ENCODE measurements at places on chromosomes 2 and 18.

- DNase-seq: no peak
Observed at GRCh38 chr2:223247136-223247535, 195.1 kb downstream of the KCNE4 start.

DNA sequence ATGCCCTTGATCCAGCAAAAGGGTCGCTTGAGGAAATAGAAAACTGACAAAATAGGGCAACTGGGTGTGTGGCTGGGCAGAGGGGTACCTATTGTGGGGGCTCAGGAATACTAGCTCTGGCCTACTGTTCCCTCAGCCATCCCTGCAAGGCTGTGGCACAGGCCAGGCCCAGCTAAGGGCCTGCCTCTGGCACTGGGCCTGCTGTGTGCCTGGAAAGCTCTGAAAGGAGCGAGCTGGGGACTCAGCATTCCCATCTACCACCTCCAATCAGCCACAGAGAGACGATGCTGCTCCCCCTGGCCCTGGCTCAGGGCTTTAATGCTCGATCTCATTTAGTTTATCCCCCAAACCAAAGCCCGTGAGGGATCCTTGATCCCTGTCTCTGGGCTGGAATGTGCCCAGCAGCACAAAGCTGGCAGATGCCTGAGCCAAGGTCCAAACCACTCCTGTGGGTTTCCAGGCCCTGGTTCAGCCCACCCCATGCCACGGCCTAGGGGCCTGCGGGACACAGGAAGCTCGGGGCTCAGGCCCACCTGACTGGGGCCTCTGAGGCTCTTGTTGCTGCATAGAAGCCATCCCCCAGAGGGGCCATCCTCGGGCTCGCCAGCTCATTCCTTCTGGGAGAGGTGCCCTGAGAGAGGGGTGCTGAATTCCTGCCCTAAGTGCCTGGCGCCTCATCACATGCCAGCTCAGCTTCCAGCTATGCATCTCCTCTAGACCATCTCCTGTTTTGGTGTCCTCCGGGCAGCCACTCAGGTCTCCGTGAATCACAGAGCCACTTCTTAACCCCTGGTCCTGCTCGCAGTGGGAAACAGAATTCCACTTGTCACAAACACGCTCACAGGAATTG lies 43.0 kb upstream of the KCNF1 start:
- DNase-seq: no peak

GRCh38 chr2:188158337-188159100 lies 133.2 kb upstream of the GULP1 start:
- no peak for DNase-seq

- no peak for DNase-seq
Observed at GRCh38 chr2:44759823-44760222, 181.7 kb upstream of the SIX3 start.

DNA sequence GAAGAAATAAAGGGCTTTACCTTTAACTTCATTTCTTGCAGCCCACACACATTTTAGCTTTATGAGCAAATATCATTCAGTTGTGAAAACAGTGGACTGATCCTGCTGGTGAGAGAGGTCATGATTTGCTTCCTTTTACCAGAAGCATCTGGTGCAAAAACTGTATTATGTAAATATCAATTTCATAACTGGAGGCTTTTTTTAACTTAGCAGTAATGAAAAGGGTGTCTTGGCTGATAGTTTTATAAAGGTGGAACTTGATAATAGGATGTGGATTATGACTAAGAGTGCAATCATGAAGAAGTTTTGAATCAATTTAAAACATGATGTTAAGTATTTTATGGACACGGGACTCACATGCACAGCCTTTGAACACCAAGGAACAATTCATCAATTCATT lies 304.4 kb downstream of the GULP1 start:
- DNase-seq: no peak

DNA sequence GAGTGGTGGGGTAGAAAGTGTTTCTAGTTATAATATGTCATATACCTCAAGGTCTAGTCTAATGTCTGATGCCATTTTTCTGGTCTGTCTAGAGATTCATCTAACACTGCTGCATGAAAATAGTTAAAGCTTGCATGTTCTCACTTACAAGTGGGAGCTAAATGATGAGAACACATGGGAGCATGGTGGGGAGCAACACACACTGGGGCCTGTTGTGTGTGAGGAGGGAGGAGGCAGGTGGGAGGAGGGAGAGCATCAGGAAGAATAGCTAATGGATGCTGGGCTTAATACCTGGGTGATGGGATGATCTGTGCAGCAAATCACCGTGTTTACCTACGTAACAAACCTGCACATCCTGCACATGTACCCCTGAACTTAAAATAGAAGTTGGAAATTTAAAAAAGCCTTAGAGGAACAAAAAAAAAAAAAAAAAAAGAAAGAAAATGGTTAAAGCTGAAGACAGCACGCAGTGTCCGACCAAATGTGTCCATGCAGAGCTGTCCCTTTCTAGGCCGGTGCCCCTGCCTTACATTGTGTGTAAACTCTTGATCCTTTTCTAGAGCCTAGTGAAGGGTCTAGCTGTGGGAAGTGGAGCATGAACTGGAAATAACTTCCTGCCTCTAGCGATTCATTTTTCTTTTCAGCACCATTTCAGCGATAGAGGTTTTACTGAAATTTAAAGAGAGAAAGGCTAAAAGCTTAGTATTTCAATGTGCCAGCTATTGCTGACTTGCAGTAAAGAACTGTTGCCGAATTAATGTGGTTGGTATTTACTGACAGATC lies 94.0 kb downstream of the FMNL2 start:
- DNase-seq: no peak

- no peak for DNase-seq
Observed at GRCh38 chr18:58848685-58849084, 16.0 kb upstream of the ZNF532 start.

GRCh38 chr18:47748847-47749599 lies 181.4 kb downstream of the SMAD2 start:
- peak; percentile 83 for DNase-seq

DNA sequence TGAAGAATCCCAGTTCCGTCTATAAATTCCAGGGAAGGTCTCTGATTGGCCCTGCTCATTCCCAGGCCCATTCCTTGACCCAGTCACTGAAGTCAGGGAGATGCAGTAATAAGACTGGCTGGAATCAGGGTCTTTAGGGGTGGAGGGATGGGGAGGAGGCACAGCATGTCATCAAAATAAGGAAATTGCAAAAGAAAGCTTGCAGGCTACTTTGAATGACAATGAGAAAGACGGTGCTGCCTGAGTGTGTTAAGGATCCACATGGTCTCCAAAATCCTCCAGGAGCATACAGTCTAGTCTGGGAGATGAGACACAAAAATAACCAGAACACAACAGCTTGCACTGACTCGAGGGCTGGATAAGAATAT lies 2.0 kb upstream of the DES start:
- DNase-seq: no peak

DNA sequence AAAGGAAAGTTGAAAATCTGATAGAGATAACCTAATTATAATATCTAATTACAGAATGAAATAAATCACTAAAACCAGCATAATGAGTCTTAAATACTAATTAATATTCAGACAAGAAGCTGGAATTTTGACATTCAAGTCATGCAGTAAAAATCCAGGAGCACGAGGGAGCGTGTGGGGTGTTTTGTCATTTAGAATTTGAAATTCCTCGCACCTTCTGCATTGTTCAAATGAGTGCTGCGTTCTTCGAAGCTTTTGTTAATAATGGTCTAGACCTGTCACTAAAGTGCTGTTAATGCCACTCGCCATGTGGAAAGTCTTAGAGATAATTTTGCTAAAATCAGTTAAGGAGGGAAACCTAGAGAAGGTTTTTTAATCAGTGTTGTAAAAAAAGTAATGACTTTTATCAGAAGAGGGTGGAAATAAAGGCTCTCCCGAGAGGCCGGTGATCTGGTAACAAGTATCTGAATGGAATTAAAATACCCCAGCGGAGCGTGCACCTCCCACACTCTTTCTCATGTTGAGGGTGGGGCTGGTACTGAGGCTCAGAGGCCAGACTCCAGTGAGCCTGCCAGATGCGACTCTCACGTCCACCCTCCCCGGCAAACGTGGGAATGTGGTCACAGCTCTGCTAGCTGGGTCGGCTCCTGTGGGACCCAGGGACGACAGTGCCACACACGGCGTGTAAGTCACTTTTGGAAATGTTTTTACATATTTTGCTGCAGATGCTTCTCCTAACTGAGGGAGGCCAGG lies 69.4 kb upstream of the MYT1L start:
- DNase-seq: no peak

GRCh38 chr2:218567797-218568189 lies 358 bp downstream of the USP37 start:
- peak; percentile 74 for DNase-seq

DNA sequence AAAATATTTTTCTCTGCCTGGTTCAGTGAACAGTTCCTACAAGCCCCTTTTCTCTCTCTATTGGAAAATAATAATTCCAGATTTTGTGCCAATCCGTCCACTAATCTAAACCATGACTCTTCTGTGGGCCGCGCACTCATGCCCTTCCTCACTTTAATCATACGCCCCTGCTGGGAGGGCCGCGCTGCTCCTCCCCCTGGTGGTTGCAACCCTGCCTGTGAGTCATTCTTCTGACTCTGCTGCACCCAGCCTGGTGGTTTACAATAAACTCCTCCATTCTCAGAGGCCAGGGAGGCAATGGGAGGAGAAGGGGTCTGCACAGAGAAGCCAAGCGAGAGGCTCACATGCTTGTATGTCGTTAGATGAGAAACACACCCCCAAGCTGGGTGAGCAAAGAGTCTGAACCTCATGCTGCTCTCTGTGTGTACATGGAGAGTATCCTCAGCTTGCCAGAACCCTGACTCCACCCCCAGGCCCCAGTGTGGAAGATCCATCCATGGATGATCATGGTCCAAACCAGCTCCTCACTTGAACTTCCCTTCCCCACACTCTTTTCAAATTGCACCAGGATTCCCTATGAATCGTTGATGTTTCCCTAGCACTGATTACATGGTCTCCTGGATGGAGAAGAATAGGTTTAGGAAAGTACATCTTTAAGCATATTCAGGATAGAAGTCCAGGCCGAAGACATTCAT lies 228.9 kb downstream of the ANKRD30B start:
- no peak for DNase-seq

- DNase-seq: no peak
Observed at GRCh38 chr2:53018825-53019425, 748.7 kb upstream of the CHAC2 start.

DNA sequence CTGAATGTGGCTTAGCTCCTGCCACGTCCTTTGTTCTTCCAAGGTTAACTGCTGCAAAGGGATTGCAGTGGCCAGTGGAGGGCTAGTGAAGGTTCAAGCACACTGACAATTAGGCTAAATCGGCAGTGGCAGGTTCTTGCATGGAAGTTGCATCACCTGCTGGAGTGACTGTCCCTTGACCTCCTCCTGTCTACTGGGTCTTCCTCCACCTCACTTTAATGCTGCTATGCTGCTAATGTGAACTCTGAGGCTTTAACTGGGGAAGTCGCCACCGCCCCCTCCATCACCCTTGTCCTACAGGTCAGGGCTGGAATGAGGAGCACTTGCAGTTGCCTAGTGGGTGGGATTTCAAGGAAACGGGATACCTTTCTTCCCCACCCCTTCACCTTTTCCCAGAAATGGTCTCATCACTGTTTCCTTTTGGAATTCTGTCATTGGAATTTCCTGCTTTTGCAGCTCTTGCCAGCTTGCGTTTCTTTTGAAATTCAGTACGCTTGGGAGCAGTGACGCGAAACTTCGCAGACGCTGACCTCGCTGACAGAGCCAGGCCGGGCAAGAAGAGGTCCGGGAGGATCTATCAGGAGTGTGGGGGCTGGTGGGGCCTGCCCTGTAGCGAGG lies 150.3 kb downstream of the SH3RF3 start:
- no peak for DNase-seq

DNA sequence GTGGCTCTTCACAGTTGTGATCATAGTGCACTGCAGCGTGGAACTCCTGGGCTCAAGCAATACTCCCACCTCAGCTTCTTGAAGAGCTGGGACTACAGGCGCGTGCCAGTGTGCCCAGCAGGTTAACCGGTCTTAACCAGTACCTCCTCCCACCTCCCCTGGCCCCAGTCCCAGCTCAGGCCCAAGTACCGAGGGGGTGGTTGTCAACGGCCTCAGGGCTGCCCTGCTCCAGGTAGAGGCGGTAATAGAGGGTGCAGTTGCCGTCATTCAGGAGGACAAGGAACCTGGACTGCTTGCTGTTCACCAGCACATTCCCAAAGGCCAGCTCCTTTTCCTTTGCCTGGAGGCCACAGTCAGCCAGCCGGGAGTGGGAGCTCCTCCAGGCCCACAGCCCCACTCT lies 19.7 kb downstream of the CFAP65 start:
- DNase-seq: no peak

- no peak for DNase-seq
Observed at GRCh38 chr18:38972571-38972970, 1407.0 kb upstream of the CELF4 start.

GRCh38 chr2:119760237-119760955 lies 674 bp downstream of the PTPN4 start:
- DNase-seq: no peak

- DNase-seq: no peak
Observed at GRCh38 chr2:207226243-207226642, 60.5 kb upstream of the KLF7 start.

GRCh38 chr2:47964722-47965434 lies 58.6 kb upstream of the FBXO11 start:
- DNase-seq: no peak

- DNase-seq: peak; percentile 35
Observed at GRCh38 chr2:17830053-17831034, 14.1 kb downstream of the MSGN1 start.

DNA sequence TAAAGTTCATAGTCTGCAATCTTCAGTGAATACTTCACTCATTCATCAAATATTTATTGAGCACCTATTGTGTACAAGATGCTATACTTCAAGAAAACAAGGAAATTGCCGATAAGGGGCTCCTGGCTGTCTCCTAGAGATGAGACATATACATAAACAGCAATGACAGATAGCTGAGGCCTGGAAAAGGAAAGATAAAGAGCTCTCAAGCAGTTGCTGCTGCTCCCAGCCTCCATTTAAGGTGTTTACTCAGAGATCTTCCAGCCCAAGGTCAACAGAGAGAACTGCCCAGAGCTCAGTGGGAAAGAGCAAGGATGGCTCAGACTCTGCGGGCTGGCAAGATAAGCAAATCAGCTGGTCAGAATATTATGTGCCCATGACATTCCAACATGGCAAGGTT lies 3.3 kb upstream of the SLC14A2 start:
- DNase-seq: no peak

GRCh38 chr2:188050726-188051125 lies 240.9 kb upstream of the GULP1 start:
- no peak for DNase-seq

GRCh38 chr2:30193104-30193681 lies 38.1 kb upstream of the LBH start:
- no peak for DNase-seq

- DNase-seq: no peak
Observed at GRCh38 chr2:153871231-153872221, at the start of gene GALNT13. TSS of gene GALNT13 (plus strand) at chr2:153871922.

DNA sequence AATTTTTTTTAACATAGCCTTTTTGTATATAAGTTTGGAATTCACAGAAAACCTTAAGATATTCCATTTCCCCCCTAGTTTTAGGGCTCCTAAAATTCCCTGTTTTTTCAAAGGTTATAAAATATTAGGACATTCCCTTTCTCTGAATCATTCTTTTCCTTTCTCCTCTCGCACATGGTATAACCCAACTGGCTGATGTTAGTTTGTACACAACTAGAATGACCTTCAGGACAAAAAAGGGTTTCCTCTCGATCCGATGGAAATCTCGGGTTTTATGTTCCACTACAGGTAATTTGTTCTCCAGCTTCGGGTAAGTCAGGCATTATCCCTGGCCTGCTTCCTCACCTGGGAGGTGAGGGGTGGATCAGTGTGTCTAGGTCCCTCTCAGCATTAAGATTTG lies 215.1 kb downstream of the LDLRAD4 start:
- DNase-seq: no peak

- DNase-seq: no peak
Observed at GRCh38 chr2:77807531-77808215, 285.5 kb upstream of the LRRTM4 start.

- no peak for DNase-seq
Observed at GRCh38 chr2:174681099-174682006, 82.9 kb downstream of the CHRNA1 start.
